ENCODE measurements at places on chromosomes 4 and X.

DNA sequence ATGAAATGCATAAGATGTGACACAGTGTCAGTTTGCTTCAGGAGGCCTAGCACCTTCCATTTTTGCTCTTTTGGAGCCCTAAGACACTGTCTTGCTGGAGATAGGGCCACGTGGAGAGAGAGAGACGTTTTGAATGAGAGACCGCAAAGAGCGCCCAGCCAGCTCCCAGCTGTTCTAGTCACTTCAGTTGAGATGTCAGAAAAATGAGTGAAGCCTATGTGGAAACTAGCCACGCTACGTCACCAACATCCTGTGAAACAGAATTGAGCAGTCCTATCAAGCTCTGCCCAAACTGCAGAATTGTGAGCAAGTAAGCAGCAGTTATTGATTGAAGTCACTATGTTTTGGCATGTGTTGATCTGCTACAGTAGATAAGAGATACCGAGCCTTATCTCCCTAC is 13.1 kb downstream of the GPR82 start:
- DNase-seq, result no peak

DNA sequence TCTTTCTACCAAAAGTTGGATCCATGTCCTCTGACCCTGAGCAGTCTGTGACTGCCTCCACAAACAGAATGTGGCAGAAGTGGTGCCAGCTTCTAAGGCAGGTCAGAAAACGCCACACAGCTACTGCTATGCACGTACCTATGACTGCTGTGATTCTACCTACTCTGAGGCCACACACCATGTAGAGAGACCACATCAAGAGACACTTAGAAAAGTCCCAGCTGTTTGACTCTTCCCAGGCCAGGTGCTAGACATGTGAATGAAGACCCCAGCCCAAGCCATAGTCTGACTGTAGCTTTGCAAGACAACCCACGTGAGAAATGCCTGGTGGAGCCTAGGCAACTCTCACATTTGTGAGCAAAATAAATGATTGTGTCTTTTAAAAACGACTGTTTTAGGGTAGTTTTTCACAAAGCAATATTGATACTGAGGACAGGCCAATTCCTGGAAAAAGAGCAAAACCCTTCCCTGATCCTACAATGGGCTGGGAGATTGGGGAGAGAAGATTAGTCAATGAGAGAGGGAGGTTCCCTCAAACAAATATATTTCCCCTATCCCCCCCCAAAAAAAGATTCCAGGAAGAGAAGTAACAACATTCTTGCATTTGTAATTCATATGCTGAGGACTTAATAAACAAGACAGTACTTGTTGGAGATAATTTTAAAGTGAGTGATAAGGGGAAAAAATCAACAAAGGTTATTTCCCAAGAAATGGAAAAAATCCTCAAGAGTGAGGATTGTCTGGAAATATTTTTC is 33.3 kb downstream of the FRYL start:
- DNase-seq, result no peak

- DNase-seq, result no peak
Measured at GRCh38 chr4:83920375-83920774, 384.5 kb downstream of the GPAT3 start.

DNA sequence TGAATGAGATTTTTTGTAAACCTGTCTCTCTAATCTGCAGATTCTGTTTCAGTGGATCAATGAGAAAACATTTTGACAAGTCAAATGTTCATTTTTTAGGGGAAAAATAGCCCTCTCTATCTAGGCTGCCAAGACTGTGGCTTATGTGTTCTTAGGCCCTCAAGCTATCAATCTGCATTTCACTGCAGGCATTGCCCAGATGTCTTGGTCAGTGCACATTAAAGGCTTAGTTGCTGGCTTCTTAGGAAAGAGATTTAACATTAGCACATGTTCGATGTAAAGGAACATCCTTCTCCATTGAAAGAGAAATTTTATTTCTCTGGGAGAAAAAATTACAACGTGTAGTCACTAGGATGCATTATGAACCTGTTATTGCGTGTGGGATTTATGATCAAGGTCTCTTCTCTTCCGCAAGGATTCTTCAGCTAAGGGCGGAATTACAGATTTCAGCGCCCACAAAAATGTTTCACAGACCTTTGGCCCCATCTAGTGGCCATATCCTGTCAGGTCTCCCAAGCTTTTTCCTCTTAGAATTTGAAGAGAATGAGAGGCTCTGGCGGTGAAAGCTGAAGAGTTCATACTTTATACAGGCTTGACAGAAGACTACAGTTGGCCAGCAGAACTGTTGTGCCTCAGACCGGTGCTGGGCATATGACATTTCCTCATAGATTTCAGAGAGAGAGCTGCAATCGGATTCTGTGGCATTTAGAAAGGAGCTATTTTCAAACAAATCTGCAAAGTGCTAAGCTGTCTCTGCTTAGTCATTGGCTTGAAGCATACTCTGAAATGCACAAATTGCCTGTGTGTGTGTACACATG is 144.6 kb upstream of the NOCT start:
- peak; percentile 24 for DNase-seq

- DNase-seq, result no peak
Measured at GRCh38 chrX:82528525-82528924, 979.6 kb upstream of the POU3F4 start.

GRCh38 chr4:16952896-16953630 is 54.6 kb upstream of the LDB2 start:
- no peak for DNase-seq

GRCh38 chrX:37378404-37378803 is 29.2 kb downstream of the PRRG1 start:
- DNase-seq, result no peak

DNA sequence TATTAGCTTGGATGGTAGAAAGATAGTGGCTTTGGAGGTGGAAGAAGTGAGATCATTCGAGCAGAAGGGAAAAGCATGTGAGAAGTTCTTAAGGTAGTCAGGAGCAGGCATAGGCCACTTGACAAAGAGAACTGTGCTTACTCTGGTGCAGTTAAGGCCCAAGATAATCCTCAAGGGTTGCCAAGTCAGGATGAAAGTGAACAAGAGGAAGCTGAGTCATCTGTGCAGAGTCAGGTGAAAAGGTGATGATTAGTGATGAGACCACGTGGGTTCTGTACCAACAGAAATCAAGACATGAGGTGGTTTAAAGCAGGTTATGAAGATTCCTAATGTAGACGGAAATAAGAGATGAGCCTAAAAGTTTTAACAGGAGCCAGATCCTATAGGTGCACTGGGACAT is 369.8 kb downstream of the DTHD1 start:
- DNase-seq, result no peak

DNA sequence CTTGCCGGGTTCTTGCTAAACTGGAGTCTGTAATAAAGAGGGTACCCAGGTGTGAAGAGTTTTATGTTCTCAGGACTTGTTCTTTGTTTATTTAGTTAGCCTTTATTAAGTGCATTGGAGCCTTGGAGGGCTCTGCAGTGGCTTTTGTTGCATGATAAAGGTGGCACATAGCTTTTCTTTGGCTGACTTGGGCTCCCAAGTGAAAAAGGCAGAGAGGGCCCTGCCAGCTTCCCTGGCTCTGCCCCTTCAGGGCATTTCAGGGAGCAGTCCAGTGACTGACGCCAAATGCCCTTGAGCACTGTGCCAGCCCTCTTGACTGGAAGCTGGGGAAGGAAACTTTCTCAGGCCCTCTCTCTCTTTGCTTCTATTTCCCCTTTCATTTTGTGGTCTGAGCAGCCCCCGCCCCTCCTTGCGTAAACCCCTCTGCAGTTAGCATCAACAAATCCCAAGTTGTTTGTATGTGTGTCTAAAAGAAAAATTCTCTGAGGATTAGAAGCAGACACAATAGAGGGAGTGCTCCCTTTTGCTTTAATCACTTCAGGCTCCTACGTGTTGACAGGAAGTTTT is 152.2 kb downstream of the NHS start:
- no peak for DNase-seq

GRCh38 chr4:110049951-110050925 is 137.6 kb downstream of the EGF start:
- DNase-seq, result peak; percentile 32

- no peak for DNase-seq
Measured at GRCh38 chrX:134548257-134549201, 88.6 kb downstream of the HPRT1 start.
